H9 (cell line): ENCODE measurements at places on chromosomes 3 and 15. TPM values are rescaled to one million over a fixed set of nuclear protein-coding genes. Genes with fewer than 3 reads are reported as not detected.

RTP4 gene
- not detected in 2 replicates for total RNA-seq

DPPA2 gene
- total RNA-seq, result 3.1 and 3.2 TPM in 2 replicates

NAA80 gene
- total RNA-seq, result 4.9 and 6.0 TPM in 2 replicates

RPS27L gene
- total RNA-seq, result 180 and 194 TPM in 2 replicates

GP5 gene
- total RNA-seq, result not detected in 2 replicates

GRCh38 chr3:187810021-187810446 is 64.8 kb upstream of the BCL6 start:
- H3K4me1 ChIP-seq, result no peaks in the 10 kb centered on the region
- H3K27ac ChIP-seq, result no peak overlapping the region
- no peak for DNase-seq
- no peaks in the 10 kb centered on the region for H3K36me3 ChIP-seq

DNA sequence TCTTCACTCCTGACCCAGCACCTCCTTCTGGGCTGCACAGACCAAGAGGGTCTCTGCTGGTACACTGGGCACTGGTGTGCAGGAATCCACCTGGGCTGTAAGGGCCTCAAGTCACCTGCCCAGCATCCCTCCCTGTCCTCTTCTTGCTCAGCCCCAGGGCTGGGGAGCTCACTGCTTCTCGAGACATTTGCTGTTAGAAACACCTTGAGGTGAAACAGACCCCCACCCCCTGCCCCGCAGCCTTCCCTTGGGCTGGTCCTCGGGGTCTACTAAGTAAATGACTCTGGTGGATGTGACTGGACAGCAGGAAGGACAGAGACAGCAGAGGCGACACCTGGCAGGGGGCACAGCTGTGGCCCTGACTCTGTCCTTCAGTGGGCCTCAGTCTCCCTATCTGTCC is 29.1 kb downstream of the LOXL1 start:
- no peaks in the 10 kb centered on the region for H3K27me3 ChIP-seq
- no peak overlapping the region for H3K27ac ChIP-seq
- H3K4me3 ChIP-seq, result no peak overlapping the region
- H3K4me1 ChIP-seq, result no peaks in the 10 kb centered on the region
- no peak for DNase-seq

GRCh38 chr15:44971036-44971435 is 14.5 kb downstream of the TERB2 start:
- DNase-seq, result no peak
- no peak overlapping the region for H3K4me3 ChIP-seq
- H3K36me3 ChIP-seq, result no peaks in the 10 kb centered on the region
- no peaks in the 10 kb centered on the region for H3K4me1 ChIP-seq

GRCh38 chr3:81444817-81445460 is 316.5 kb downstream of the GBE1 start:
- H3K27ac ChIP-seq, result no peak overlapping the region
- no peaks in the 10 kb centered on the region for H3K27me3 ChIP-seq
- H3K4me3 ChIP-seq, result no peak overlapping the region
- H3K4me1 ChIP-seq, result no peaks in the 10 kb centered on the region
- peaks cover 2% of the 10 kb centered on the region; the same call in 1 of the 3 replicates for H3K36me3 ChIP-seq

GRCh38 chr3:52231502-52232278 is 6.2 kb upstream of the TLR9 start:
- no peaks in the 10 kb centered on the region for H3K27me3 ChIP-seq
- H3K4me3 ChIP-seq, result peak overlapping the region; percentile 21; the same call in 1 of the 3 replicates
- no peak overlapping the region for H3K27ac ChIP-seq
- peak; percentile 76 for DNase-seq
- H3K36me3 ChIP-seq, result peaks cover 34% of the 10 kb centered on the region
- H3K4me1 ChIP-seq, result 0 out of 2 replicates have a peak, but pooled peaks cover under 1% of the 10 kb centered on the region

GRCh38 chr15:74505837-74506514 is 35.0 kb upstream of the ARID3B start:
- H3K4me3 ChIP-seq, result no peak overlapping the region
- no peaks in the 10 kb centered on the region for H3K27me3 ChIP-seq
- H3K27ac ChIP-seq, result no peak overlapping the region
- no peaks in the 10 kb centered on the region for H3K4me1 ChIP-seq
- DNase-seq, result no peak
- H3K36me3 ChIP-seq, result peaks cover 9% of the 10 kb centered on the region; the same call in 1 of the 2 replicates

DNA sequence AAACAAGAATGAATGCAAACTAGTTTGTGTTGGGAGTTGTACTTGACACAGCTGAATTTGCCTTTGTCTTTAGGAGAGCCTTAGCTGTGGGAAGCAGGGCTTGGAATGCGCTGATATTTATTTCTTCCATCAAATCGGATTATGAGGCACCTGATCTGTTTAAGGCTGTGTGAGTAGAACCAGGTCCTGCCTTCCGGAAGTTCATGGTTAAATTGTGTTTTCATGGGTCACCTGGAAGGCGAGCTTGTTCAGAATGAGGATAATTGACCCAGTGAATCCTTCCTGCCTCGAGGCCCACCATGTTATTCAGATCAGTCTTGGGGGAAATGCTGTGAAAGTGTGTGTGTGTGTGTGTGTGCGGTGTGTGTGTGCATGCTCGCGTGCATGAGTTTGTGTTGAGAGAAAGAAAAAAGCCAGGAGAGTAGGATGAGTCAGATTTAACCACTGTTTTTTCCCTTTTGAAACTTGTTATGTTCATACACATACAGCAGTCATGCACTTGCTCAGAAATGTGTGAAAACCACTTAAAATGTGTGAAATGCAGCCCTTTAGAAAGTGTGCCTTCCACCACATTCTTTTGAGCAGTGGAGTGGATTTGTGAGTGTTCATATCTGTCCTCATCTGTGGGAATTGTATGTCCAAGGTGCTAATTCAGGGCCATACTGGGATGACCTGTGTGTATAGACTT is 36.7 kb downstream of the SMAD3 start:
- H3K4me1 ChIP-seq, result no peaks in the 10 kb centered on the region; the same call in 1 of the 2 replicates
- H3K27me3 ChIP-seq, result no peaks in the 10 kb centered on the region
- no peak overlapping the region for H3K27ac ChIP-seq
- no peak overlapping the region for H3K4me3 ChIP-seq

DNA sequence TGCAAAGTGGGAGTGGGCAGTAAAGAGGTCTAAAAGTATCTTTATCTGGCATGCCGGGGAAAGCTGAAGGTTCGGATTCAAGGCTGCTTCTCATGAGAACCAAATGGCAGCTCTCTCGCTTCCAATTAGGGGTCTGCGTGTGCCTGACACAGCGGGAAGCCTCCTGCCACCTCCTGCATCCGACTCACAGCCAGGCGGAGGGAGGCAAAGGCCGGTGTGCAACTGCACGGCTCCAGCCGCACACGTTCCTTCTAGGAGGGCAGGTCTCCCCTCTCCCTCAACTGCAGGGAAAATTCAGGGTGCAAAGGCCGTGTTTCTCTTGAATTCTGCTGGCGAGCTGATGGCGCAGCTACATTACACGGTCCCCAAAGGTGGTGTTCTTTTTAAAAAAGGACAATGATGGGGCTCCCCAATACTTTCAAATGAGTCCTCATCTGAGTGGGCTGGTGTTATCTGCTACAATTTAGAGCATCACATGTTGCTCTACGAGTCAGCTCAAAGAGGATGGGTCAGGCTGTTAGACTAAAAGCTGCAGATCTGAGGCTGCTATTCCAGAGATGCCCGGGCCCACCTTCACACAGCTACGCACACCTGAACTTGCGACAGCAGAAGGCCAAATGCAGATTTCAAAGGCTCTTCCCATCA is 226.6 kb downstream of the ADAMTS17 start:
- peaks cover 4% of the 10 kb centered on the region; the same call in 1 of the 3 replicates for H3K36me3 ChIP-seq
- no peak overlapping the region for H3K27ac ChIP-seq
- no peaks in the 10 kb centered on the region for H3K27me3 ChIP-seq
- no peaks in the 10 kb centered on the region for H3K4me1 ChIP-seq
- no peak for DNase-seq
- no peak overlapping the region for H3K4me3 ChIP-seq
